ENCODE measurements at places on chromosomes 6 and 20.
A peak's percentile ranks its signal among the peaks of the same experiment; 100 is the strongest.

GRCh38 chr6:16227605-16228004 is 10.8 kb upstream of the GMPR start:
- no peak for DNase-seq

DNA sequence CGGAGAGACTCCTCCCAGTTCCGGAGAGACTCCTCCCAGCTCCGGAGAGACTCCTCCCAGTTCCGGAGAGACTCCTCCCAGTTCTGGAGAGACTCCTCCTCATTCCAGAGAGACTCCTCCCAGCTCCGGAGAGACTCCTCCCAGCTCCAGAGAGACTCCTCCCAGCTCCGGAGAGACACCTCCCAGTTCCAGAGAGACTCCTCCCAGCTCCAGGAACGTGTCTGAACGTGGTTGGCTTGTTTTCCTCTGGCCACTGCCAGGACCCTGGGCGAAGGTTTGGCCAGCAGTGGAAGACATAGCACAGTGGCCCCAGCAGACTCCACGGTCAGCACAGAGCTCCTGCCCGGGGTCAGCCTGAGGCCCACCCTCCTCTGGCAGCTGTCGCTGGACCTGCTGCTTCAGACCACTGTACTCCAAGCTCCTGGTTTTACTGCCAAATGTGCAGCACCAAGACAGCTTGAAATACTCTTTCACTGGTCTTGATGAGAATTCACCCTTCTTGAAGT is 122.3 kb upstream of the AFDN start:
- DNase-seq = no peak

DNA sequence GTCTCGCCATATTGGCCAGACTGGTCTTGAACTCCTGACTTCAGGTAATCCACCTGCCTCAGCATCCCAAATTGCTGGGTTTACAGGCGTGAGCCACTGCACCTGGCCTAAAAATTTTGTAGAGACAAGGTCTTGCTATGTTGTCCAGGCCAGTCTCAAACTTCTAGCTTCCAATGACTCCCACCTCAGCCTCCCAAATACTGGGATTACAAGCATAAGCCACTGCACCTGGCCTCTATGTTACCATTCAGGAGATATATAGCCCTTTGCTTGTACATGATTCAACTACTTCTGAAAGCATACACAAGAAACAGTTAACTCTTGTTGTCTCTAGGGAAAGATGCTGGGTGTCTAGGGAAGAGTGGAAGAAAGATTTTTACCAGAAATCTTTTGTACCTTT is 19.0 kb upstream of the NCOA3 start:
- DNase-seq = no peak

DNA sequence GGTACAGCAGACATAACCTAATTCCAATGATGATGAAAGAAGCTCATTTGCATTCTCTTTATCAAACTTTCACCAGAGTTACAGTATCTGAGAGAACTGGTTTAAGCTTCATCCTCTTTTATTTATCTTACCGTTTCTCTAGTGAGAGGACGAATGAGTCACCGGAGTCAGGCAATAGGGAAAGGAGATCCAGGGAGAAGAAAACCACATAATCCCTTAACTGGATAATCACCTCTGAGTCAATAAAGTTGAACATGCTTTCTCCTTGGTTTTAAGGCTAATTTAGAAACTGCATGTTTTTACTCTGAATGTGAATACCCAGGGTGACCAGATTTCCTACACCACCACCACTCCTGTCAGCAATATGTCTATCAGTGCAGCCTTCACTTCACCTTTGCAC is 313.7 kb upstream of the TBX18 start:
- peak; percentile 90 for DNase-seq

- no peak for DNase-seq
These were observed 21.3 kb downstream of the PDE10A start for GRCh38 chr6:165641672-165642156.

- DNase-seq = no peak
These were observed 691.7 kb upstream of the SLC35B3 start for GRCh38 chr6:9126878-9127560.

Measured in GM04503 (cell line).